ENCODE measurements at places on chromosomes 13 and 19.

GRCh38 chr13:59890054-59890453, 273.7 kb downstream of the DIAPH3 start:
- no peak for DNase-seq

GRCh38 chr19:29779921-29780320, 31.9 kb upstream of the CCNE1 start:
- no peak for DNase-seq

DNA sequence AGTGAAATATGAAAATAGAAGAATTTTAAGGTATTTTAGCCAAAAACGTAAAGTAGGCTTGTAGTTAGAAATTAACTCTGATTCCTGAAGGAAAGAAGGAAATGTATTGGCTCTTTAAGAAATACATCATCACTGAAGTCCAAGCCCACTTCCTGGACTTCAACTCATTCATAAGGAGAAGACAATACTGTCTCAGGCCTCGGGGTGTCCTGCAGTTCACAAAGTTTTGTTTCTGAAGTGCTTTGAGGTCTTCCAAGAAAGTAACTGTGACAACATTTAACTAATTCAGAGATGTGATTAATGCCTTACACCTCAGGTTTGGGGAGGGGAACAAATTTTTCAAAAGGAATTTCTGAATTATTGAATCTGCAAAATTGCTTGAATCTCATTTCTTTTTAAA, 65.8 kb upstream of the STARD13 start:
- DNase-seq: no peak

GRCh38 chr19:7904074-7905020, 670 bp downstream of the MAP2K7 start:
- no peak for DNase-seq

DNA sequence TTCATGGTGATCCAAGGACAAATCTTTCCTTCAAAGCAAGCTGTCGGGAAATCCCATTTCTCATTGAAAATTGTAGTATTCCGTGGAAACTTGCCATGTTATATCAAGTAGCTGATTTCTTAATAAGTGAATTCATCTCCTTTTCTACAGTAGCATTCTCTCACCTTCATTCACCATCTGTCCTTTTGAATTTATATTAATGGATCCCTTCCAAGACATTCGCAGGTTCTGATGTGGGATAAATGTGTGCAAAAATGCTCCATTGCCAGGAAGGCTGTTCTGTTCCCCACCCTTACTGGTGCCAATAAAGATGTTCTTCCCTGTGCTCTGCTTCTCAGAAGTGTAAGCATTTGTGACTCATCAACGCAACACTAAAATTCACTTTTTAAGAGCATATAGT, 36.2 kb downstream of the AMER2 start:
- DNase-seq: no peak

DNA sequence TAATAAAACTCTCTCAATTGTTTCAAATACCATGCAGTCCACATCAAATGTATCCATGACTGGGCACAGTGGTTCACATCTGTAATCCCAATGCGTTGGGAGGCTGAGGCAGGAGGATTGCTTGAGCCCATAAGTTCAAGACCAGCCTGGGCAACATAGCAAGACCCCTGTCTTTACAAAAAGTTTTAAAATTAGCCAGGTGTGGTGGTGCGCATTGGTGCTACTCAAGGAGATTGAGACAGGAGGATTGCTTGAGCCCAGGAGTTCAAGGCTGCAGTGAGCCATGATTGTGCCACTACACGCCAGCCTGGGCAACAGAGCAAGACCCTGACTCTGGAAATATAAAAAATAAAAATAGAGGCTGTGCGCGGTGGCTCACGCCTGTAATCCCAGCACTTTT, 5.0 kb downstream of the CLIP3 start:
- no peak for DNase-seq

DNA sequence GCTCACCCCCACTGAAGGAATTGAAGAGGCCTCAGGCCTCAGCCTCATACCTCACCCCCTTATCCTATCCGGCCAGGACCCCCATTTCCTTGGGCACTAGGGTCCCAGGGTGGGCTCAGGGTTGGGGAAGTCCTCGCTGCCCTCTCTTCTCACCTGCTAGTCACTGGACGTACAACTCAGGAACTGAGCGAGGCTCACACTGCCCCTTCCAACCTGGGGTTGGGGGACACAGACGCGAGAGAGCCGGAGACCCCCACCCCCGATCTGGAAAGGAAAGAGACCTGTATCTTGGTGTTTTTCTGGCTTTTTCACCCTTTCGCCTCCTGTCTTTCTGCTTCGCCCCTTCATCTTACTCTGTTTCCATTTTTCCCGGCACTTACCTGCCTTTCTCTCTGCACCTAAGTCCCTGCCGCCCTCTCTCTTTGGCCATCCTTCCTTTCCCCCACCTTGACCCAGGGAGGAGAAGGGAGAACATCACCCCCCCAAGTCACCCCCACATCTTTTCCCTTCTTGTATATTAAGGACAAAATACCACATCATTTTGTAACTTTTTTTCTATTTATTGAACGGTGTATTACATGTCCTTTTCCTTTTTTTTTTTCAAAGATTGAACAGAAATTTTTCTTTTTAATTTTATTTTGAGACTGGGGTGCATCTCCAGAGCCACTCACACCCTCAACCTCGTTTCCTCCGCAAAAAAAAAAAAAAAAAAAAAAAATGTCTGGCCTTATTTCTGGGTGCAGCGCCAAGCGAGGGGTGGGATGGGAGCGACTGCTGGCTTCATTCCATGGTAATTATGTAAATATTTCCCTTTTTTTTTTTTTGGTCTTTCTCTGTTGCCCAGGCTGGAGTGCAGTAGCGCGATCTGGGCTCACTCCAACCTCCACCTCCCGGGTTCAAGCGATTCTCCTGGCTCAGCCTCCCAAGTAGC, 36.6 kb downstream of the ZSWIM4 start:
- no peak for DNase-seq

DNA sequence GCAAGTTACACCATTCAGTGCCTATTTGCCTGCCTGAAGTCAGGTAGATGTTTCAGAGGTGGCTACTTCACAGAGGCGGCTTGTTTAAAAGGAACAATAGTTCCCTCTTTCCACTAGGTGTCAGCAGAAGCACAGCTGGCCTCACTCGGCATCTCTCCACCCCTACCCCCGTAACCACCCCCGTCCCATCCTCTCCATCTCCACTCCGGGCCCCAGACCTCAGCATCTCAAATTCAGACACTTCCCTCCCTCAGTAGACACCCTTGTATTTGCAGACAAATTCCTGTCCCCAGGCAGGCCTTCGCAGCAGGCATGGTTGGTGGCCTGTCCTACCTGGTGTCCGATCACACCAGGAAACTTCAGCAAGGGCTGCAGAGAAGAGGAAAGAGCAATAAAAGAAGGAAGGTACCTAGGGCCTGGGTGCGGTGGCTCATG, 9.1 kb upstream of the DPP9 start:
- DNase-seq: no peak

- no peak for DNase-seq
Measured at GRCh38 chr13:41716236-41716635, 244.7 kb downstream of the VWA8 start.

DNA sequence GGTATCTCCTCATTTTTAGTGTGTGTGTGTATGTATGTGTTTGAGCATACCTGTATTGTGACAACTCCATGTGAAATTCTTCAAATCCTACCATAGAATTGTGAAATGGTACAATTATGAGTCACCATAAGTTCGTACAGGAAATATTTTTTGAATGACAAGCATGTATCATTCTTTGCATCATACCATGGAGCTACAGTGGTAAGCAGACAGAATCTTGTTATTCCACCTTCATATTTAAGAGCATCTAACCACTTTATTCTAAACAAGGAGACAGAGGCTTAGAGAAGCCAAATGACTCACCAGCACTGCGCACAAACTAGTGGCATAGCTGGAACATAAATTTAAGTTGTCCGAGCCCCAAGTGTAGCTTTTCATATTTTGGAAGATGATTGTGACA, 4.5 kb upstream of the EPSTI1 start:
- no peak for DNase-seq

DNA sequence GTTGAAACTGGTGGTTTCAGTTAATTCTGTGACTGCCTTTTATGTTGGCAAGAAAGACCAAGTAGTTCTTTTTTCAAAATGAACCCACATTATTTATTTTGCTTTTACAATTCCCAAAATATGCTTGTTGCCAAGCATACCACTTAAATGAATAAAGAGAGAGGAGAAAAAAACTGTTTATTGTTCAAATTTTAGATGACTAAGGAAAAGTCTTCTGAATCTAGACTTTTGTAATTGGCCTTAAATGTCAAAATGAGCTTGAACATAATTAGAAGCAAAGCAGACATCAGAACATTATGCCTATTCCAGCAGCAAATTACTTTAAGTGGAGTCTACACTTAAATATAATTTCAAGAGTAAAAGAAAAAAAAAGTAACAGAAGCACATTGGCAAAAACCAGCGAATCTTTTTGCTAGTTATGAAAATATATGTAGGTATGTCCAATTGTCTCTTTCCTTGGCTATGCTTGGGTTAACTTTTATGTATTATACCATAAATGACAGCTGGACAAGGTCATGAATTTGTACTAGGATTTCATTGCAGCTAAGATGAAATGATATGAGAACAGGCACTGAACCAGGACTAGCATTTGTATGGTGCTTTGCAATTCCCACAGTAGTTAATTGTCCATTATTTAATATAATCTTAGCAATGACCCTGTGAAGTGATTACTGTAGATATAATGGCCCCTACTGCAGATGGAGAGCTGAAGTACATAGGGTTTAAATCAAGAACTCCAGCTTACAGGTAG, 211.9 kb downstream of the NALCN start:
- no peak for DNase-seq

- no peak for DNase-seq
Measured at GRCh38 chr13:96783511-96783910, 210.8 kb downstream of the OXGR1 start.

- no peak for DNase-seq
Measured at GRCh38 chr13:27117952-27118351, 53.7 kb downstream of the USP12 start.

Measured in stimulated activated CD8-positive, alpha-beta memory T cell treated with anti-CD3 and anti-CD28 coated beads, Interleukin-15, amount 100 ng/mL, for 24 hours (primary cell).